ENCODE measurements at places on chromosomes 16 and 17.

GRCh38 chr17:78905116-78905515, 2.1 kb upstream of the CEP295NL start:
- no peak for DNase-seq

DNA sequence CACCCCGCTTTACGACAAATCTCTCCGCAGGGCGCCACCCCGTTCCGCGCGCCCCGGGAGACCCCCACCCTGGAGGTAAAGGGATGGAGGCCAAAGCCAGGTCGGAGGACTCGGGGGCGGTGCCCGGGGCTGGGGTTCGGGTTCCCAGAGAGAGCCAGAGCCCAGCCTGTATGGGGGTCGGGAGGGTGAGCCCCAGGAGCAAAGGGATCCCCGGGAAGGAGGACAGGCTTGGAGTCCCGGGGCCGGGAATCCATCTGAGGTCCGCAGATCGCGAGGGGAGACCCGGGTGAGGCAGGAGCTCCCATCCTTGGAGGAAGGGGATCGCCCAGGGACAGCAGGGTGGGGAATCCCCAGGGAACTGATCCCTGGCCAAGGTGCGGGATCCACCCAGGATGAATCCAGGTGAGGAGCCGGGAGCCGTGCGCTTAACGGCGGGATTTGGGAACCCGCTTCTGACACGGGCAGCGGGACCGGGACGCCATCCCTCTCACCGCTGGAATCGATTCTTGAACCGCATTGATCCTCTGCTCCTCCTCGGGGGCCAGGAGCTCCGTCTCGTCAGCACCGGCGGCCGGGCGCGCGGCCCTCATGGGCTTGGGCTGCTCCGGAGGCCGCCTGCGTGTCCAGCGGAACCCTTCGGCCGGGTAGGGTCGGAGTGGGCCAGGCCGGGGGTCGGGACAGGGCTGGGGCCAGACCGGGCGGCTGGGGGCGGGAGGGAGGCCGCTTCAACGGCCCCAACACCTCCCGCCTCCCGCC, at the start of gene MMD:
MMD (minus strand) TSS at position 657 of the 756 bp plus-strand sequence; CDS start at position 517, 140 bp downstream.
- no peak for DNase-seq

- DNase-seq = no peak
Measured at GRCh38 chr17:62078009-62078408, 12.9 kb upstream of the MED13 start.

GRCh38 chr17:7147772-7148171, 31.4 kb downstream of the ASGR1 start:
- DNase-seq = no peak

DNA sequence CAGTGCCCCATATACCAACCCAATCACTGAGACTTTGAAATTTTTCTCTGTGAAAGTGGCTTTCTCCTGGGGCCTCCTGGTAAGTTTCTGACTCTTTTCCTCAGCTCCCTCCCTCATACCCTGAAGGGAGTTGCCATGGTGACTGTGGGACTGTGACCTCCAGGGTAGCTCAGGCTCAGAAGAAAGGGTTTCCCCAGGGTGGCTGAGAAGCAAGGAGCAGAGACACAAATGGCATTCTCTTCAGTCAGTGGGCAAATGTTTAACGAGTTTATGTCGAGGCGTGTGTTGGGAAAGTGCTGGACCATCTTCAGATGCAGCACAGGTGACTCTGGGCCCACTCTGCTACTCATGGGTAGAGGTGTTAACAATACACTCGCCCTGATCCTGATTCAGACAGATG, 46.8 kb downstream of the MRPS23 start:
- no peak for DNase-seq

DNA sequence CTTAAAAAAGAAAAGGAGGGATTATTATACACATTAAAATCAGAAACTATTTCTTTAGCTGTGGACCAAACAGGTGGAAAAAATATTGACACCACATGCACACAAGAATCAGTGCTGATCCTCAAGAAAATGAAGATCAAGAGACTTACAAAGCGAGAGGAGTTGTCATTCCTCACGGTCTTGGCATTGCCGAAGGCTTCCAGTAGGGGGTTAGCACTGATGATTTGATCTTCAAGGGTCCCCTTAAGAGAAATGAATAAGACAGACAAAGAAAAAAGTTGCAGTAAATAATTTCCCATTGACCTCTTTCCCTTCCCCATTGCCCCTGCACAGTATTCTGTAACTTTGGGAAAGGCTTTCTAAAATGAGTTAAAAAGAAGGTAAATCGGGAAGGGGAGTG, 6.0 kb downstream of the MYH4 start:
- no peak for DNase-seq

- DNase-seq = no peak
Measured at GRCh38 chr17:52395308-52395707, 236.8 kb upstream of the CA10 start.

- DNase-seq = no peak
Measured at GRCh38 chr16:85914423-85914794, 15.4 kb downstream of the IRF8 start.

DNA sequence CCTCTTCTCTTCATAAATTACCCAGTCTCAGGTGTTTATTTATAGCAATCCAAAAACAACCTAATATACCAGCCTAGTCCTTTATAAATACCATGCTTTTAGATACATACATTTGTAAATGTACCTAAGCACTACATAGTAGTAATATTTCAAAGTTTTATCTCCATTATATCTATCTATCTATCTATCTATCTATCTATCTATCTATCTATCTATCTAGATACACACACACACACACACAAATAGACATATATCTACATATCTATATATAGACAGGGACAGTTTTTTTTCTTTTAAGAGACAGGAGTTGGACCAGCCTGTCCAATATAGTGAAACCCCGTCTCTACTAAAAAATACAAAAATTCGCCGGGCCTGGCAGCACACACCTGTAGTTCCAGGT, 5.8 kb downstream of the CEP20 start:
- DNase-seq = no peak

DNA sequence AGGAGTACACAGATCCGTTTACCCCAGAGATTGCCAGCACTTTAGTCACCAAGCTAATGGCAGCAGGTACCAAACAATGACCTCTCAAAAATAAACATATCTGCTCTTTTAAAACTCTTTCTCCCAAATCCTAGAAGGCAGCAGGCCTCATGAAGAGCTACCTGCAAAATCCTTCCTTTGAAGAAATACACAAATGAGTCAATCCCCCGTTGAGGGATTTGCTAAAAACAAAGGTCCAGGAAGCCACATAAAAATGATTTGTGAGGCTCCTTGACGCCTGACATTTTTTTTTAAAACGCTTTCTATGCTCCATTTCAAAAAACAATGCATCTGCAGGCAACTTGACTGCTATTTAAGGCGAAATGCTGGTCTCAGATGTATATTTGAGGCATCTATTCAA, 58.2 kb downstream of the NACA2 start:
- DNase-seq = no peak

DNA sequence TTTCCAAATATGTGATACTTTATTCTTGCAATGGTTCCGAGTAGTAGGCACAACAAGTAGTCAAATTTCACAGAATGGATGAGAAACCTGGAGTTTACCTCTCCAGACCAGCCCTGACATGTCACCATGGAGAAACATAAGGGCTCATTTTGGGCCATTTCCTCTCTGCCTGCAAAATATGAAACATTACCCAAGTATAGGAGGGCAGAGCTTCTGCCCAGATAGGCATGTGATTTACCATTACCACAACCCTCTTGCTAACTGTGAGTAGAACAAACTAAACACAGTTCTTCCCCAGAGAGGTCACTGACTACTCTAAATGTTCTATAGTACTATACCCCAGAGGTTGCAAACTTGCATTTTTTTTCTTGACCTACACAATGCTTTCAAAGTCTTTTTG, 15.7 kb upstream of the KPNB1 start:
- DNase-seq = no peak

DNA sequence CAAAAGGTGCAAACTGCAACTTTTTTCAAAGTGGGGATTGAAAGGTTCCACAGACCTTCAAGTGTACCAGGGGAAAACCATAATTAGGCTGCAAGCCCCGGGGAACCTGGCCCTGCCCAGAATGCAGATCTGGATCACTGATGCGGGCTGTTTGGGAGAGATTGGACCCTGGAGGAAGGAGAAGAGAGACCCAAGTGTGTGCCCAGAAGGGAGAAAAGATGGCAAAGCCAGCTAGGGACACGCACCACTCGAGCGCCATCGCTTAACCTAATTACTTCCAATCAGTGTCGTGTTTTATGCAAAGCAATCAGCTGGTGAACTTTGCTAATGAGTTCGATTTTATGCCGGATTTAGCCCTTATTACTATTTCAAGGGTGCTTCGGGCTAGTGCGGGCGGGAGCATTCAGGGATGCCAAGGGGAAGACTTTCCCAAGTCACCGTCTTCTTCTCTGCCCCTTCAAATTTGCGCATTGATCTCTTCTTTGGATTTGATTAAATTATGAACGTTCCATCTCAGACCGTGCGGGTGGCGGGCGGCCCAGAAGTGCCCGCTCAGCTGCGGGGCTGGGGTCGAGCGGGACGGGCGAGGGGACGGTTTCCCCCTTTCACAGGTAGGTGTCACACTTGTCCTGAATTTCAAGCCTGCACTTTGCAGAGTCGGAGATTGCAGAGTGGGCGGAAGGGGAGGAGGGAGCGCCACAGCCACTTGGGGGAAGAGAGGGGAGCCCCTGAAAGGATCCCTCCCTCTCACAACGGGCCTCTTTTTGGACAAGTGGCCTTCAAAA, 4.0 kb downstream of the IRX5 start:
- DNase-seq = no peak

DNA sequence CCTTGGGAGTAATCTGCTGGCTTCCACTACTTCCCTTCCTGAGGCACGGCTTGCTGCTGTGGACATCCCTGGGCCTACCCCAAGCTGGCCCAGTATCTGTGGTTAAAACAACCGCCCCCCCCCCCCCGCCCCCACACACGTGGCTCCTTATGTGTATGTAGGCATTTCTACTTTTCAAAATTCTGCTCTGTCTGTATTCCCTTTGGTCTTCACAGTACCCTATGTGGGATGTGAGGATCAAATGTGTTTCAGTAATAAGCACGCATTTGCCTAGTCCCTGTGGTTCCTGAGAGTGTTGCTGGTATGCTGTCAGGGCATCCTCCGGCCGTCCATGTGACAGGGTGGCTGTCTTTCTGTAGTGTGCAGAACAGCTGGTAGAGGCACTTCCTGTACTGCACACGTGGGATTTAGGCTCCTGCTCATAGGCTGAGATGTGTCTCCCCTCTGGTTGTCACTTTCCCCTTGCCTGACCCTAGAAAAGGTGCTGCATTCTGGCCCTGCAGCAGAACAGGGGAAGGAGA, 2.2 kb downstream of the NT5M start:
- DNase-seq = no peak

Measured in GM04503 (cell line).